ENCODE measurements at places on chromosomes 1 and 21.

DNA sequence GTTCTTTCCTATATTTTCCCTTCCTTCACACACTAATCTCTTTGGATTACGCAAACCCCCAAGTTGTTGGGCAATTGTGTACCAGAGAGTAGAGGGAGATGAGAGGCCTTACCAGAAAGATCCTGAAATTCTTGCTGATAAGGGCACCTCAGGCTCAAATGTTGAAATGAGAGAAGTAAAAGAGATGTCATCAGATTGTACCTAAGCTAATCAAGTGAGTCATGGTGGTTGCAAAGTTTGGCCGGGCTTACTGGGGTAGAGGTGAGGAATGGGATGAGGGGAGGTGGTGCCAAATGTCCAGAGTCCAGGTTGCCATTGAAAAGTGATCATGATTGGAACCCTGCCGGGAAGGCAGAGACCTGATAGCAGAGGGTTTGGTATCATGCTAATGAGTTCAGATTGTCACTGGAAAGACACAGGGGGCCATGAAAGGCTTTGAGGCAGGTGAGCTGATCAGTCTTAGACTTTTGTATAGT is 43.1 kb downstream of the OPTC start:
- DNase-seq: no peak

- DNase-seq: no peak
These were observed 5.7 kb downstream of the IL23R start for GRCh38 chr1:67171978-67172377.

DNA sequence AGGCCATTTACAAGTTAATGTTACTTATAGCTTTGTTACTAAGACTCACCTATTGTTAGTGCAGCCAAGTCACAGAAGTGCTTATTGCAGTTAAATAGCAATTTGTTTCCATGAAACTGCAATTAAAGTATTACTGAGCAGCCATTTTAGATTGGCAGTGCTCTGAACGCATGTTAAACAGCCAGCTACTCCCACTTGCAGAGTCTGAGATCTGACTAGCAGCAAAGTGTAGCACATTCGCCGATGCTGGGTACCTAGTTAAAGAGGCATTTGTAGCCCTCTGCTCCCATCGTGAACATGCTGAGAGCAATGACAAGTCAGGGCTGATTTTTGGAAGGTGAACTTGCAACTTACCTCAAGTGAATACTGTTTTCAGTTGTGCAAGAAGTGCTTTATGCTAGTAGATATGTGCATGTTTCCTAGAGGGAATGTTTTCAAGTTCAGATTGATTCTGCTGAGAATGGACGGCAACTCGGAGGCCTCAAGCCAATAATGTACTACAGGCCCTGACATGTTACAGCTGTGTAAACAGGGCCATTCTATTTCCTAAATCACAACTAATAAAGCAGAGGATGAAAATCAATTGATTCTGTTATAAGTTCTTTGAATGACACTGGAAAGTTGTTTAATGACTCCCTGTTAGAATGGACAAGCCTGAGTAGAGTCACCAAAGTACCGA is 19.8 kb downstream of the LMO4 start:
- DNase-seq: no peak

DNA sequence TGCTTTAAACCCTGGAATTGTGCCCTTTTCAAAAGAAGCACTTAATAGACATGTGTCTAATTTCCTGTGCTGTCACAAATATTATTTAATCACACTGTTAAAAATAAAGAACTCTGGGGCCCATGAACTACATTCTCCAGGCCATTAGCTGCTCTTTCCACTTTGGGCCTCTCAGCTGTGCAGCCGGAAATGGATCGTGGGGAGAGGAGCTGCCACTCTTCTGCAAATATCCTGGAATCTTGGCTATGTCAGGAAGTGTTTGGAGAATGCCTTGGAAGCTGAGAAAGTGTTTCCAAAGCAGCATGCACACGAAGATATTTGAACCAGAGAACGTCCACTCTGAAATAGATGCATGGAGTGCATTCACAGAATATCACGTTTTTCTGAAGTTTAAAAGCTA is 27.5 kb upstream of the VPS26C start:
- no peak for DNase-seq

GRCh38 chr1:21492356-21492625 is 16.9 kb upstream of the ALPL start:
- DNase-seq: no peak

DNA sequence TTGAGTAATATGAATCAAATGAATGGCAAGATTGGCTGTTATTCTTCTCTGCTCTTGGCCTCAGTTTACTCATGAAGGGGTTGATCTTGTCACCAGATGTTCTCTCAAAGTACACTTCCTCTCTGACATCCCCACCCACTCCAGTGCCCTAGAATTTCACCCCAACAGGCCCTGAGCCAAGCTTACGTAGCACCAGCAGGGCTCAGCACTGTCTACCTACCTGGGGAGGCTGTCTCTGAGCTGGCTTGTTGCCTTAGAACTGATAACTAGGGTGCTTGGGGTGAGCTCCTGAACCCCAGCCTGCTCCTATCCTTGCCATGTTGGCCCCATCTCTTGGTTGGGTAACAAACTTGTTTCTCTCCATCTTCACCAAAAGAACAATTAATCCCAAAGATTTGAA is 159.1 kb upstream of the USP24 start:
- no peak for DNase-seq
